ENCODE measurements at places on chromosomes 12 and 14. TPM values are rescaled to one million over a fixed set of nuclear protein-coding genes. Genes with fewer than 3 reads are reported as not detected.

DNA sequence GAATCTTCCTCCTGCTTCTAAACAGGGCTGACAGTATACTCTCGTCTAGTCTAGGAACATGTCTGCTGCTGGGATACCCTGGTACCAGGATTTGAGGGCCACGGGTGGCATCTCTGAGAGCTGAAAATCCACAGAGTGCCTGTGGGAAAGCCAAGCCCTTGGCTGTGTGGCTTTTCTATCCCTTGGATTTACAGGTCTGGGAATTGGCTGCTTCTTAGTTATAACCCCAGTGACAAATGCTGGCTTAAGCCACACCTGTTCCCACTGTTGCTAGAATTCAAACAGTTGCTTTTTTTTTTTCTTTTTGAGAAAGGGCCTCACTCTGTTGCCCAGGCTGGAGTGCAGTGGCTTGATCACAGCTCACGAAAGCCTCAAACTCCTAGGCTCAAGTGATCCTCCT is 14.3 kb upstream of the RIN3 start:
- no peak for DNase-seq

DNA sequence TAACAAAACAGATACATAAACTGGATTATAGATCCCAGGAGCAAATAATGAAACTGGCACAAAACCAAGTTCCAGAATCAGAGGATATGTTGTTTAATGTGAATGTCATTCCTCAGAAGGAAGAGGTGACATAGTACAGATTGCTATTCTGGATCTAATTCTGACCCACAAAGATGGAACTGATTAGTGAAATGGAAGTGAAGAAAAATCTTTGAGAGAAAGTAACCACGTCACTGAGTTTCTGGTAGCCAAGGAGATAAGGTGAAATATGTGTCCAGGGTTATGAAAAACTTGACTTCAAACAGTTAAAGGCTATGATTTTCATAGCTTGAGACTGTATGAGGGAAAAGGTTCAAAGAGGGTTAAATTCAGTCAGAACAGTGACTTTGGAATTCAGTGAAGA is 8.3 kb downstream of the OR10AD1 start:
- no peak for DNase-seq

GRCh38 chr14:97010491-97011160 is 213.4 kb downstream of the VRK1 start:
- no peak for DNase-seq

DNA sequence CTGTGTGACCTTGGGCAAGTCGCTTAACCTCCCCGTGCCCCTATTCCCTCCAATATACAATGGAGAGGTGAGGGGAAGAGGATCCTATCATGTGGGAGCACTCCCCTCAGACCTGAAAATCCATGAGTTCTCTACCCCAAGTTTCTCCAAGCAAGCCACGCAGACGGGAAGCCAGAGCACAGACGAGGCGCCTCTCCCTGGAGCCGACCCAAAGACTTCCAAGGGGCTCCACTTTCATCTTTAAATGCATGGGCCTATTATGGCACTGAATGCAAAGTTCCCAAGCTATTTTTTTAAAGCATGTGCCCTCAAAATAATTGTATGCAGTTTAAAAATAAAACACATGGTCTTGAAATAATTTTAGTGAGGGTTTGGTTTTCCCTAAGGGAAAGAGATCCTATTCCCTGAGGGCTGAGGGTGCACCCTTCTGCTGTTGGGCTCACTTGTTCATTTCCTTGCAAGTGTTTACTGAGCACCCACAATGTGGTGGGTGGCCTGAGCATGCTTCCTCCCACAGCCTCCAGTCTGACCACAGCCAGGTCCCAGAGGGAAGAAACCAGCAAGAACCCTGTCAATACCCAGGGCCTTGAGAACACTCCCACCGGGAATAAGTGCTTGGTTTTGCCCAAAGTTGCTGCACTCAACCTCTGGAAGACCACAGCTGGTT is 14.6 kb downstream of the CMKLR1 start:
- no peak for DNase-seq

- DNase-seq: no peak
Observed at GRCh38 chr14:19920021-19920657, at the start of gene OR4K5. Gene OR4K5 (plus strand): TSS chr14:19920607. CDS start chr14:19920607, 0 bp downstream.

DNA sequence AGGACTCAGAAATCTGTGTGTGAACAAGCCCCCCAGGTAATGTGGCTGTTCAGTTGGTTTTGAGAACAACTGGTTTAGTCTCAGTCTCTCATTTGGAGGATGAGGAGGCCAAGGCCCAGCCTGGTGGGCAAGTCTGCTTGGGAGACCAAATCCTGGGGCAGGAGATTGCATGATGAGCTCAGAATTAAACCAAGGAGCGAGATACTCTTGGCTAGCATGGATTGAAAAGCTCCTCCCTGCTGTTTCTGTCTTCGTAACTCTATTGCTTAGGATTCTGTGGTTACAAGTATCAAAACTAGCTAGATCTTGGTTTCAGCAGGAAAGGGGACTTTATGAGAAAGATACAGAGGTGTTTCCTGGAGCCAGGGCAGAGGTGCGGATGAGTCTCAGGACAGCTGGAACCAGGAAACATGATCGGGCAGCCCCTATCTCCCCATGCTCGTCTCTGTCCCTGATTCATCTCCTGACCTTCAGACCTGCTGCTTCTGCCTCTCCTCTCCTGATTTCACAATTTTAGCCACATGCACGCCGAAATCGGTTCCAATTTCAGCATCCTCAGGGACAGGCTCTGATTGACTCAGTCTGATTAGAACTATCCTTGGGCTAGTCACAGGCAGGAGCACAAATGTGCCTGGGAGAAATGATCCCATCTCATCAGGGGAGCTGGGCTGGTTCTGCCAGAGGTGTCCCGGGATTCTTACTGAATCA is 40.2 kb upstream of the RIN3 start:
- no peak for DNase-seq

- DNase-seq: no peak
Observed at GRCh38 chr14:53947094-53947445, 9.6 kb downstream of the BMP4 start.

- DNase-seq: no peak
Observed at GRCh38 chr12:95896846-95897245, 38.1 kb downstream of the SNRPF start.

GRCh38 chr12:63305901-63306875 is 155.2 kb upstream of the AVPR1A start:
- no peak for DNase-seq

DNA sequence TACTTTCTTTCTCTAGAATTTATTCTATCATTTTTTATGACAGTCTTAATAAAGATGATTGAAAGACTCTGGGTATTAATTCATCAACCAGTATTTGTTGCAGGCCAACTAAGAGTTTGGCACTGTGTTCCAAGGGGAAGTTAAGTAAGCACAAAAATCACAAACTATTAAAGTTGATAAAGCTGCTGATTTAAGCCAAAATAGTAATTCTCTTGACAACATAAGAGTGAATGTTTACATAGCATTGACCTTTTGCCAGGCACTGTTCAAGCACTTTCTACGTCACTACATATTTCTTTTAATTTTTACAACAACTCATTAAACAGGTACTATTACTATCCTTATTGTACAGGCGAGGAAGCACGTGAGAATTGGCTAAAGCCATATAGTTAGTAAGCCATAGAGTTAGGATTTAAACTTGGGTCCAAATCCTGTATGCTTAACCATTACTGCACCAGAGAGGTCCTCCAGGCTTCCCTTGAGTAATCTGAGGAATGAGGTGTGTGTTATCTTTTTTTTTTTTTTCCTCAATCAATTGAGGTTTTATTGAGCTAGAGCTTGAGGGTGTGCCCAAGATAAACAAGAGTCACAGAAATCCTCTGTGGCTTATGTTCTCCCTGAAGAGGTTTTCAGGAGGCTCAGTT is 1009.6 kb downstream of the DIO2 start:
- no peak for DNase-seq

GRCh38 chr14:72450473-72451044 is 443.3 kb downstream of the DPF3 start:
- no peak for DNase-seq

DNA sequence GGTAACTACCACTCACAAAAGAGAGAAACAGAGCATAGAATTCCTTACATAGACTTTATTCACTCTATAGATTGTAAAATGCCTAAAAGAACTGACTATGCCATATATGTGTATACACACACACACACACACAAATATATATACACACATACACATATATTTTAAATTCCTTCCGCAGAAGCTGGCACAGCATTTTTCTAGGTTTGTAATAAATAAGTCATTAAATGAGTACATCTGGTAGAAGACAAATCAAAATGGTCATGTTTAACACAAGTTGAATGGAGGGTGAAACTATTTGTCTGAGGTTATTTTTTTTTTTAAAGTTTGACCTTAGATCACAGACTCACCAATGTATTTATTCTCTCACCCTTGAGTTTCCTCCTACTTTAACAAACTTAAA is 58.2 kb downstream of the CCER1 start:
- DNase-seq: no peak

GRCh38 chr12:31106101-31106803 is 32.6 kb downstream of the DDX11 start:
- DNase-seq: no peak

DNA sequence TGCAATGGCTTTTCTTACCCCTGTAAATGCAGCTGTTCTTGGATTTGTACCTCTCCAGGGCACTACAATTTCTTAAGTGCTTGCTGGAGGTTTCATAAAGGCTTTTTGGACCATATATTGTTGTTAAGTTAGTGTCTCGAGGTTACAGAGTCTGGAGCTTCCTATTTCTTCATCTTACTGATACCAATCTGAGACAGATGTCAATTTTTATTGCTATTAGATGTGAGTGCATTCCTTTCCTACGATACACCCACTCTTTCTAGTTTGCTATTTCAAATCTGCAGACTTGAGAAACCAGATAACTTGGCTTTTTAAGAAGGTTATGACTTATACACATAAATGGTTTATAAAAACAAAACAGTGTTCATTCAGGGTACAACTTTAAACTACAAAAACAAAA is 2.1 kb downstream of the NOXRED1 start:
- no peak for DNase-seq

DNA sequence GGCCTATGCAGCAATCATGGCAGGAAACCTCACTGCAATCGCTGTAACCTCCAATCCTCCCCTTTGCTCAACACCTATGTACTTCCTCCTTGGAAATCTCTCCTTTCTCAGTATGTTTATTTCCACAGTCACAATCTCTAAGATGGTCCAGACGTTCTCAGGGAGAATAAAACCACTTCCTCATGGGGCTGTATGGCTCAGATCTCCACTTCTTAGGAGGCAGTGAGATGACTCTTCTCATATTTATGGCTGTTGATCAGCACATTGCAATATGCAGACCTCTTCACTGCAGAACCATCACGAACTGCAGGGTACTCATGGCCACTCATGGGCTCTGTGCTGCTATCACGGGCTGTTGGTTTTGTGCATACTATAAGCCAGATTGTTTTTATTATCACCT is 17.1 kb upstream of the OR4K17 start:
- DNase-seq: no peak

GRCh38 chr12:40144023-40144422 is 38.1 kb upstream of the SLC2A13 start:
- no peak for DNase-seq

DNA sequence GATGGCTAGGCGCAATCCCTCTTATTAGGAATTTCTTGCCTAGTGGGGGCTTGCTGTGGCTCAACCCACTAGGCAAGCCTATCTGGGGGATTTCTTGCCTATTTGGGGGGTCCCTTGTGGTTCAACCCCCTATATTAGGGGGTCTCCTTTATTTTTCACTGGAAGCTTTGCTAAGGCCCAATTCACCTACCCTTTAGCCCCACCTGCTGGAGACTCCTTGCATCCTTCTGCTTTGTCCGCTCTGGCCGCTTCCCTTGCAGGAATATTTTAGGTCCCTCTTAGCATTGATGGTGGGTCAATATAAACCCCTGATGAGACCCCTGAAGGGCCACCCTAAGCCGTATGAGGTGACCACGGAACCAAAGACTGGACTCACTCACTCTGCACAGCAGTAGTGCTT is 1552.1 kb downstream of the AACS start:
- DNase-seq: peak; percentile 6

- peak; percentile 56 for DNase-seq
Observed at GRCh38 chr14:106051796-106052195, 525.4 kb downstream of the TMEM121 start.

DNA sequence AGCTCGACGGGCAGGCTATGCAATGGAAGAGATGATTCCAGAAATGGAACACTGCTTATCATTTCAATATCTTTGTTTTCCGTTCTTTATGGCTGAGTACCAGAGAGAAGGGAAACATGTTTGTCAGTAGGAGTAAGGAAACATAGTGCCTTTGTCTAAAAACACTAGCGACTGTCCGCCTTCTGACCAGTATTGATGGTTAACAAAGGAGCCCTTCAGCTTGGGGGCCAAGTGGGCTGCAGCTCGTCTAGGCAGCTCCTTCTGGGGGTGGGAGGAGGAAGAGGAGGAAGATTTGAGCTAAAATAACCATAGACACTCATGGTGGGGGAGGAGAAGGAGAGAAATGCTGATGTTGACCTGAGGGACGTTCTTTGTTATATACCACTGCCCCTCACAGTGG is 15.0 kb downstream of the COQ5 start:
- no peak for DNase-seq

DNA sequence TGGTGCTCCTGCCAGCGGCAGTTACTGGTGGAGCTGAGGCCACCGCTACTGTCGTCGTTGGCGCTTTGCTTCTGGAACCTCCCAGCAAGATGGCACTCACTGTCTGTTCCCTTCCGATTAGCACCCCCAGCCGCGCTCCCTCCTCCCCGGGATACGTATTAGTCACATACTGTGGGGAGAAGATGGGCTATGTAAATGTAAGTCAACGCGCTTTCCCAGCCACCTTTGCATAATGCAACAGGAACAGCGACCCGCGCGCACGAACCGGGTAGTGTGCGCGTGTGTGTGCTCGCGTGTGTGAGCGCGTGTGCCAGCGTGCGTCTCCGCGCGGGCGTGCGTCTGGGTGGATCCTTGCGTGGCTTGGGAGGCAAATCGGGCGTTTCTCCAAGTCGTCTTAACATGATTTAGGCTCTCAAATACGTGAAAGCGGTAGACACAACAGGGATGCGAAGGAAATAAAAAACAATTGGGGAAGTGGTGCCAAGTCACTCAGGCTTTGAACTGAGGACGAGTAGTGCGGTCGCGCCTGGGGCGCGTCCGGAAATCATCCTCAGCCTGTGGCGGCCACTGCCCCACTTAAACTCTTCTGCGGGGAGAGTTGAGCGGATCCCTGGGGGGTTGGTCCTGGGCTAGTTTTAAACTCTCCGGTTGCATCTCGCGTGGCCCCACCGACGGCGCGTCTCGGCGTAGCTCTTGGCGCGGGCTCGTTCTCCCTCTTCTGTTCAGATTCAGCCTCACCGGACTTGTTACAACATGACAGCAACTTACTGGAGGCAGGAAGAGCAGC is 1.8 kb downstream of the FLRT2 start:
- DNase-seq: peak; percentile 14

GRCh38 chr14:93715279-93715927 is 72.9 kb downstream of the PRIMA1 start:
- no peak for DNase-seq

HOXC4 gene
- total RNA-seq: 0.12 TPM

FITM1 gene
- 0.19 TPM for total RNA-seq

SIX1 gene
- not detected for total RNA-seq

EMP1 gene
- total RNA-seq: 4.0 TPM

JPH4 gene
- not detected for total RNA-seq

TRIM9 gene
- total RNA-seq: 0.76 TPM

STON2 gene
- total RNA-seq: 0.14 TPM

CISTR gene
- total RNA-seq: not detected

TCL1B gene
- total RNA-seq: not detected

BCL11B gene
- total RNA-seq: 71.7 TPM

HOXC5 gene
- not detected for total RNA-seq

All from activated naive CD4-positive, alpha-beta T cell treated with anti-CD3 and anti-CD28 coated beads for 36 hours (primary cell).